ENCODE measurements at places on chromosomes 13 and 19. TPM values are rescaled to one million over a fixed set of nuclear protein-coding genes. Genes with fewer than 3 reads are reported as not detected.

DNA sequence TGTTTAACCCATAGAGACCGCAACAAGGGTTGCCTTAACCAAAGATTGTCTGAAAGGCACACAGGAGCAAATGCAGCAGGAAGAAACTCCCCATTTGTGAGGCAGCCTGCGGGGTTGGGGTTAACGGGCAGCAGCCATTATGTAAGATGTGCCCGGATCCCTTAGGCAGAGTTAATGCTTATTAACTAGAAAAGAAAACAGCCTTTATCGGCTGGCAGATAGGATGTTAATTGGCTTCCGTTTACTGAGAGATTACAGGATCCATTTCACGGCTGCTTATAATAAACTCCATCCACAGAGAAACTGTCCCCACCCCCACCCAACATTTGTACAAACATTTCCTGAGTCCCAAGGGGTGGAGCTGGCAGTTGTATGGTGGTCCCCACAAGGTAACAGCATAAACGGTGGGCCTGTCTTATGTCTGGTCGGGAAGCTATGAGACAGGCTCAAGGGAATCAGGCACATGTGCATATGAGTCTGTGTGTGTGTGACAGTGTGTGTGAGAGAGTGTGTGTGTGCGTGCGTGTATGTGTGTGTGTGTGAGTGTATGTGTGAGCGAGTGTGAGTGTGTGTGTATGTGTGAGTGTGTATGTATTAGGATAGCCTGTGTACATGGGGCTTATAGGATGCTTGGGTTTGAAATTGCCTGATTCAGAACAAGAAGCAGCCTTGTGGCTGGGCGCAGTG, 10.5 kb downstream of the SLC25A42 start:
- DNase-seq = no peak

The CDKN2D gene
- 14.9 TPM for total RNA-seq

GRCh38 chr19:18605546-18606280, 886 bp downstream of the CRLF1 start:
- no peak for DNase-seq

- no peak for DNase-seq
These were observed 573 bp upstream of the STARD13 start for GRCh38 chr13:33286128-33286527.

GRCh38 chr13:110683203-110683883, 22.6 kb downstream of the CARS2 start:
- DNase-seq = no peak
